SW480 (cell line): ENCODE measurements at places on chromosomes 2 and 18.

GRCh38 chr18:25235401-25236042, 116.4 kb downstream of the ZNF521 start:
- DNase-seq, result no peak

DNA sequence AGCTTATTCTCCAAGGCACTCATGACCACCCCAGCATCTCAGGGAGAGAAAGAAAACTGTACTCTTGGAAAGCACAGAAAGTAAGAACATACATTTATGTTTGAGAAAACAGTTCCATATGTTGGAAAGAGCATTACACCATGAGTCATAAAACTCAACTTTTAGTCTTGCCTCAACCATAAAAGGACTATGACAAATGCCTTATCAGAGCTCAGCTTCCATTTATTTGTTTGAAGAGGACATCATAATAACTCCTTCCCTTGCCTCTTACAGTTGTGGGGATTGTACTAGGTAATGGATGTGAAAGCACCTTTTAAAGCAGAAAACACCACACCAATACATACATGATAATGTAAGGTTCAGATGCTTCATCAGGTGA, 370.8 kb downstream of the LNPK start:
- no peak for DNase-seq

DNA sequence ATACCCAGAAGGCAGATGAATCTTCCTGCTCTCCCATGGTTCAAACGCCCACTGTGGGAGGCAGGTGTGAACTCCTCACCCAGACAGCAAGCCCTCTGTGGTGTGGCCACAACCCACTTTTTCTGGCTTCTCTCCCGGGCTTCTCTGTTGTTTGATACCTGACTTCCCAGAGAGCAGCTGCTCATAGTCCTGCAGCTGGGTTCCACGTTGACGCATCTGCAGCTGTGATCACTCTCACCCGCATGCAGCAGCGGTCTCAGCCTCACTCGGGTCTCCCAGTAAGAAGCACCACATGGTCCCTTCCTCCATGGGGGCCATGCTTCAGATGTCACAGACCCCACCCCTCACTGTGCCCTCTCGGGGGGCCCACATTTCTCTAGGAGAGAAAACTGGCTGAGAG, 3.5 kb downstream of the ASPRV1 start:
- DNase-seq, result no peak

GRCh38 chr2:64295326-64296139, 151.3 kb upstream of the PELI1 start:
- no peak for DNase-seq

DNA sequence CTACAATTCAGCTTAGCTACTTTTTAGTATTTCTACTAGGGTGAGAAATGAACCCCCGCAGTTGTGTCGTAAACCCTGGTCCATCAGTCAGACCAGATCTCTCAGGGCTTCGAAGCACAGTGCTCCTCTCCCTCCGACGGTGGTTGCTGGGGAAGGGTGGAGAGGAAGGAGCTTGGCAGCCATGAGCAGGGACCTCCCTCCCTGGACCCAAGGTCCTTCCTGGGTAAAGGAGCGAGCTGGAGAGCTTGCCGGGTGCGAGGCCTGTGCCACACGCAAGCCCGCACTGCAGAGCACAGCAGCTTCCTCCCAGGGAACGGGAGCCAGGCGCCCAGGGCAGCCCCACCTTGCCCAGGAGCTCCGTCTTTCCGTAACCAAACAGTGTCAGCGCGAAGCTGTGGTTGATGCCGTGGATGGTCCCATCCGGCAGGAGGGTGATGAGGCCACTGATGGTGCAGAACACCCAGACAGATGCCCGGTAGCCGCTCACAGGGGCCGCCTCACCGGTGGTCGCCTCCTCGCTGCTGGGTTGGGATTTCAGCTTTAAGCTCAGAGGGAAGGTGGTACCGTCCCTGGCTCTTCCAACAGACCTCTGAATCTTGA, 12.5 kb downstream of the PASK start:
- no peak for DNase-seq
